ENCODE measurements at places on chromosomes 11 and 22.

DNA sequence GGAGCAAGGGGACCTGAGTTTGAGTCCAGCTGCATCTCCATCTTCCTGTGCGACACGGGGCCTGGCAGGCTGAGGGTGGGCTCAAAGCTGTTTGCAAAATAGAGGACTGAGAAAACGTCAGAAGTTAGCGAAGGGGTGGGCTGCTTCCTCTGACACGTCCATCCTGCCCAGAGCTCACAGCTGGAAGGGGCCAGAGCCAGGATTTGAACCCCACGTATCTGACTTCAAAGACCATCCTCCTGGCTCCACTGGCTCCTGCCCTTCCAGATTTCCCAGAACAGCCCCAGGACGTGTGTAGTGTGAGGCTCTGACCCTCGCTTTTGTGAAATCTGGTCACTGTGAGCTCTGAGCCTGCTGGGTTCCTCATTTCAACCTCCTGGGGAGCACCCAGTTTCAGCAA is 56.3 kb downstream of the CD82 start:
- DNase-seq = no peak

GRCh38 chr11:127126986-127127385 is 126.4 kb upstream of the KIRREL3 start:
- no peak for DNase-seq

- DNase-seq = no peak
These were observed 220.2 kb downstream of the CTTN start for GRCh38 chr11:70618431-70619101.

DNA sequence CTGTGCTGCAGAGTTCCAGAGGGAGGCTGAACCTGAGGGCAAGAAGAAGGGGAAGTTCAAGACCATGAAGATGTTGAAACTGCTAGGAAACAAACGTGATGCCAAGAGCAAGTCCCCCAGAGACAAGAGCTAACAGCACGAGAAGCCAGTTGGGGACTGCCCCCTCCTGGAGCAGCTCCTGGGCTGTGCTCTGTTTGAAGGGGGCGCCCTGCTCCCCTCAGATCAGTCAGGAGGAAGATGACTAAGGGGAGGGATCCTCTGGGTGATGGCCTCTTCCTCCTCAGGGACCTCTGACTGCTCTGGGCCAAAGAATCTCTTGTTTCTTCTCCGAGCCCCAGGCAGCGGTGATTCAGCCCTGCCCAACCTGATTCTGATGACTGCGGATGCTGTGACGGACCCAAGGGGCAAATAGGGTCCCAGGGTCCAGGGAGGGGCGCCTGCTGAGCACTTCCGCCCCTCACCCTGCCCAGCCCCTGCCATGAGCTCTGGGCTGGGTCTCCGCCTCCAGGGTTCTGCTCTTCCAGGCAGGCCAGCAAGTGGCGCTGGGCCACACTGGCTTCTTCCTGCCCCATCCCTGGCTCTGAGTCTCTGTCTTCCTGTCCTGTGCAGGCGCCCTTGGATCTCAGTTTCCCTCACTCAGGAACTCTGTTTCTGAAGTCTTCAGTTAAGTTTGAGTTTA is 12.6 kb downstream of the C22orf23 start:
- DNase-seq = no peak

DNA sequence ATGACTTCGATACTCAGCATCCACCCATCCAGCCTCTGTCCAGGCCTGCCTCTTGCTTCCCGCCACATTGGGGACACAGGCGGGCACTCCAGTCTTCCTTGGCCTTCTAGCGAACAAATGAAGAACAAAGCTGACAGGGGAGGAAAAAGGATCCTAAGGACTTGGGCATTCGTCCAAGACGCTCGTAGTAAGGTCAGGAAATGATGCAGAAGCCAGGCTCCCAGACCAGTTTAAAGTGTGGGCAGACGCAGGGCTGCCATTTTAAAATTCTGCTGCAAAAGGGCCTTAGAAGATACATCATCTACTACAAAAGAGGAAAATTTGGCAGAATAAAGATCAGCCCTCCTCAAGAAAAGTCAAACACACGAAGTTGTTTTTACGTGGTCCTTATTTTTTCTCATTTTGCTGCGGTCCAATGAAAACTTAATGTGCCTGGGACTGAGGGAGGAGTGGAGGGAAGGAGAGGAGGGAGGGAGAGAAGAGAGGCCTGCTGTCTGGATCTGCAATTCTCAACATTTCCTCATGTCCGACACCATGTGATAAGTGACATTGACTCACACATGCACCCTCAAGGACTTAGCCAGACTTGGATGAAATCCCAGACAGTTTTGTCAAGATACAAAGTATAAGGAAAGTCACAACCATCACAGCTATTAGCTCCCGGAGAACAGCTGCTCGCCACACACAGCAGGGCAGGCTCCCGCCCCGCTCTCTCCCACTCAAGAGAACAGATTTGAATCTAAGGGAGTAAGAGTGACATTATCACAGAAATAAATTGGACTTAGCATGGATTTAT is 5.7 kb downstream of the DNAL4 start:
- no peak for DNase-seq
